Type B pancreatic cell (in vitro differentiated cells): ENCODE measurements at places on chromosomes 7 and 10.

DNA sequence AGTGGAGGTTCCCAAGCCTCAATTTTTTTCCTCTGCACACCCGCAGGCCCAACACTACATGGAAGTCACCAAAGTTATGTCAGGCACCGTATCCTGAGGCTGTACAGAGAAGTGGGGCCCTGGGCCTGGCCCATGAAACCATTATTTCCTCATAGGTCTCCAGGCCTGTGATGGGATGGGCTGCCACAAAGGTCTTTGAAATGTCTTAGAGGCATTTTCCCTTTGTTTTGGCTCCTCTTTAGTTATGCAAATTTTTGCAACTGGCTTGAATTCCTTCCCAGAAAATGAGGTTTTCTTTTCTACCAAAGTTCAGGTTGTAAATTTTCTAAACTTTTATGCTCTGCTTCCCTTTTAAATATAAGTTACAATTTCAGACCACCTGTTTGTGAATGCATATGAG, 365.2 kb downstream of the HGF start:
- DNase-seq = no peak

GRCh38 chr10:5450605-5451384, 38.4 kb downstream of the NET1 start:
- no peak for DNase-seq

DNA sequence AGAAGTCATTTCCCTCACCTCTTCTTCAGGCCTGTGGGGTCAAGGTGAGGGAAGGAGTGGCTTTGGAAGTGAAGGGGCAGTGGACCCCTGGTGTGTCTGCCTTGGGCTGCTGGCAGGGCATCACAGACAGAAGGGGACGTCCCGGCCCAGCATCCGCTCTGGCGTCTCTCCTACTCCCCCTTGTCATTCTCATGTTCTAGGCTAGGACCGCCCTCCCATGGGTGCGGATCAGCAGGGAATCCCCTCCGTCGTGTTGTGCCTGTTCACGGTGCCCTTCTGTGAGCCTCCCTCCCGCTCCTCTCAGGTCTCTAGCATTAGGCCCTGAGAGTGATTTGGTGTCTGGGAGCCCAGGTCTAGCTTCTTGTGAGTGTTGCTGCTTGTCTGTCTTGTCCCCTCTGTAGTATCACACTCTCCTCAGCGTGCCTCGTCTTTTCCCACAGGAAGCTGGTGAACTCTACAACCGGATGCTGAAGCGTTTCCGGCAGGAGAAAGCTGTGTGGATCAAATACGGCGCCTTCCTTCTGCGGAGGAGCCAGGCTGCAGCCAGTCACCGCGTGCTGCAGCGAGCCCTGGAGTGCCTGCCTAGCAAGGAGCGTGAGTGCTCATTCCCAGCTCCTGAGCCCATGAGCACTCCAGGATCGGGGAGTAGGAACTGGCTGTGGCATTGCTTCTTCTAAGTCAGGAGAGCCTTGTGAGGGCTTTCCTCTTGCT, 8.5 kb downstream of the CALHM2 start:
- no peak for DNase-seq

DNA sequence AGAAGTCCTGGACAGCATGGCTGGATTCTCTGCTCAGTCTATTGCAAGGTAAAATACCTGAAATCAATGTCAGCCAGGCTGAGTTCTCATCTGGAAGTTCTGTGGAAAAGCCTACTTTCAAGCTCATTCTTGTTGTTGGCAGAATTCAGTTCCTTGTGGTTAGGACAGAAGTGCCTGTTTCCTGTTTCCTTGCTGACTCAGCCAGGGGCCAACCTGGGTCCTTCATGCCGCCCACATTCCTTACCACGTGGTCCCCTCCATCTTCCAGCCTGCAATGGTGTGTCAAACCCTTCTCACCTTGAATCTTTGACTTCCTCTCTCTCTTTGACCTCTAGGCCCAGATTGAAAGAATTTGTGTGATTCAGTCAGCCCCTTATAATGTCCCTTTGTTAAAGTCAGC, 197.1 kb upstream of the STK17A start:
- no peak for DNase-seq

DNA sequence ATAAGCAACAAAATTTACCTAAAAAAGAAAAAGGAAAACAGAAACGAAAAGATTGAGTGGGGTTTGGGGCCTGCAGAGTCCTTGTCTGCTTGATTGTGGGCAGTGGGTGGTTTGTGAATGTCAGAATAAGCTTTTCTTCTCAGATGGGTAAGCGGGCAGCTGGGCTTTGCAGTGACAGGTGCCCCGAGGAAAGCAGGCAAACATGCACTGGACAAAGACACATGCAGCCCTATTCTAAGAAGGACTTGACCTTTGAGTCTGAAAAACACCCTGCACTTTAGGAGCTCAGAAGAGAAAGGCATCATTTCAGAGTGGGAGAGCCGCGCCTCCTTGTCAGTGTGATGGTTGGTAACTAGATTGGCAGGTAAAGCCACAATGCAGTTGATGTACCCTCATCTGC, 562.7 kb downstream of the PTPRN2 start:
- peak; percentile 18 for DNase-seq

DNA sequence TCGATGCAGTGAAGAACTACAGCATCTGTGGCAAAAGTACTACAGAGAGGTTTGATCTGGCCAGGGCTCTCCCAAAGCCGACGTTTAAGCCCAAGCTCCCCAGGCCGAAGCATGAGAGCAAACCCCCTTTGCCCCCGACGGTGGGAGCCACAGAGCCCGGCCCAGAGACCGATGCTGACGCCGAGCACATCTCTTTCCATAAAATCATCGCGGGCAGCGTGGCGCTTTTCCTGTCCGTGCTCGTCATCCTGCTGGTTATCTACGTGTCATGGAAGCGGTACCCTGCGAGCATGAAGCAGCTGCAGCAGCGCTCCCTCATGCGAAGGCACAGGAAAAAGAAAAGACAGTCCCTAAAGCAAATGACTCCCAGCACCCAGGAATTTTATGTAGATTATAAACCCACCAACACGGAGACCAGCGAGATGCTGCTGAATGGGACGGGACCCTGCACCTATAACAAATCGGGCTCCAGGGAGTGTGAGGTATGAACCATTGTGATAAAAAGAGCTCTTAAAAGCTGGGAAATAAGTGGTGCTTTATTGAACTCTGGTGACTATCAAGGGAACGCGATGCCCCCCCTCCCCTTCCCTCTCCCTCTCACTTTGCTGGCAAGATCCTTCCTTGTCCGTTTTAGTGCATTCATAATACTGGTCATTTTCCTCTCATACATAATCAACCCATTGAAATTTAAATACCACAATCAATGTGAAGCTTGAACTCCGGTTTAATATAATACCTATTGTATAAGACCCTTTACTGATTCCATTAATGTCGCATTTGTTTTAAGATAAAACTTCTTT, 2.3 kb downstream of the LRRTM3 start:
- DNase-seq = no peak

GRCh38 chr10:3624367-3624766, 160.6 kb downstream of the KLF6 start:
- no peak for DNase-seq

- DNase-seq = no peak
Measured at GRCh38 chr10:28738200-28738599, 60.9 kb downstream of the BAMBI start.

DNA sequence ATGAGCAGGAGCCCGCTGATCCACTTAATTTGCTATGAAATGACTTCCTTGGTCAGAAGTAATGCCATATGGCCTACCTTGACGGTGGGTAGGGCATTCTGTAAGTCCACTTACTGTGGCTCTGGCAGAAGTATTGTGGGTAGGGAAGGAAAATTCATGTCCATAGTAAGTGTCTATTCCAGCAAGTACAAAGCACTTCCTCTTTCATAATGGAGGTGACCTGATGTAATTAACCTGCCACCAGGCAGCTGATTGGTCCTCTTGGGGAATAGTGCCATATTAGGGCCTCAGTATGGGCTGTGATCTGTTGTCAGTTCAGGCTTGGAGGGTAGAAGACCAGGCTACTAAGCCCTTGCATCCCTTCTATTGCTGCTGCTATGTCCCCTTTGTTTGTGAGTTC, 103.9 kb downstream of the SLC37A3 start:
- no peak for DNase-seq

DNA sequence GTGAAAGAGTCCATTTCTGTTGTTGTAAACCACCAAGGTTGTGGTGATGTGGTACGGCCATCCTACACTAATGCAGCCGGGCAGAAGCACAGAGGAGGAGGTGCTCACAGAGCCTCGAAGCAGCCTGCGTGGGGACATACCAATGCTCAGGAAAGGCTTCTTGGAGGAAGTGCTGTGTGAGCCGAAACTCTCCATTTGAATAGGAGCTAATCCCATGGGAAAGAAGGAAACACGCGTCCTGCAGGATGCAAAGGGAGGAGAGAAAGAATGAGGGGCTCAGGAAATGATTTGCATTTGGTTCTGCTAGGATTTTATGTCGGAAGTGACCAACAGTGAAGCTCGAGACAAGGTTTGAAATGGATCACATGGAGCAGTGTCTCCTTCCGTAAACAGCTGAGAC, 477.9 kb upstream of the ANKRD30A start:
- DNase-seq = no peak

DNA sequence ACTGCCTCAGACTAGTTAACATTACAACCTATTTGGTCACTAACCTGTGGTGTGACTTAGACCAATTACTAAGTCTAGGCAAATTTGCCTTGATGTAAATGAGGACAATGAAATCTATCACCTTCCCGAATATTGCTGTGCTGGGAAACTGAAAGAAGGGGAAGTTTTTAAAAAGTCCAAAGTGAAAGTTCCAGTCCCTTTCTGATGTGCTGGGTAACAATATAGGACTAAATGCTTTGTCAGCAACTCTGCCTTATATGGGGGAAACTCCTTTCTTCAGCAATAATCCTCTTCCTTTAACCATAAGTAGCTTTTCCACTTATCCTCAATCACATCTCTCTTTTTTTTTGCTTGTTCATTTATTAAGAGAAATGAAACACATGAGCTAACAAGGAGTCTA, 3.9 kb downstream of the PIK3AP1 start:
- no peak for DNase-seq

DNA sequence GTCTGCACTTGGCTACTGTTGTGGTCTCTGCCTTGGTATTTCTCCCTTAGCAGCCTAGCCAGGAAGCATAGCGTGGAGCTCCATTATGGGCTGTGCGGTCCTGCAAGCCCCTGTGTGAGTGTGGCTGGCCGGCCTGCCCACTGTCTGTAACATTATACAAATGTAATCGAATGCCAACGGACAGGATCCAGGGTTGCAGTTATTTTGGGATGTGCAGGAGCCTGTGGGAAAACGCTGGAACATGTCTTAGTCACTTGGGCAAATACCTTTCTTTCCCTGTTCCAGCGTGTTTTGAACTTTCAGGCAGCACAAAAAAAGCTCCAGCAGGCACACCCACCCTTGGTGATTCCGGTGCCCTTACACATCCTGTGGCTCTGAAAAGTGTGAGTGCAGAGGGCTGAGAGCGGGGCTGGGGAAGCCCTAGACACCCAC, 29.5 kb downstream of the BAG3 start:
- DNase-seq = no peak

DNA sequence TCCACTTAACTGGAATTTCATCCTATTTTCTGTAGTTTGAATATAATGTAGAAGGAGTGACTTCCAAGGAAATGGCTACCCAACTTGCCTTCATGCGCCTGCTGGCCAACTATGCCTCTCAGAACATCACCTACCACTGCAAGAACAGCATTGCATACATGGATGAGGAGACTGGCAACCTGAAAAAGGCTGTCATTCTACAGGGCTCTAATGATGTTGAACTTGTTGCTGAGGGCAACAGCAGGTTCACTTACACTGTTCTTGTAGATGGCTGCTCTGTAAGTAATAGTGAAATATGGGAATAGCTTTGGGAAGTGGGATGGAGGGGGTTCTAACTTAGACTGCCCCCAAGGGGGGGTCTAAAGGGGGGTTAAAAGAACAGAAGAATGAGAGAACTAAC, 34.5 kb downstream of the COL1A2 start:
- no peak for DNase-seq

- DNase-seq = no peak
Measured at GRCh38 chr7:50190776-50191175, 97.7 kb upstream of the ZPBP start.

GRCh38 chr7:137025469-137026175, 157.2 kb downstream of the CHRM2 start:
- DNase-seq = no peak

- no peak for DNase-seq
Measured at GRCh38 chr10:567869-568268, 121.6 kb downstream of the DIP2C start.

GRCh38 chr7:33201821-33202220, 72.5 kb downstream of the BBS9 start:
- DNase-seq = no peak

DNA sequence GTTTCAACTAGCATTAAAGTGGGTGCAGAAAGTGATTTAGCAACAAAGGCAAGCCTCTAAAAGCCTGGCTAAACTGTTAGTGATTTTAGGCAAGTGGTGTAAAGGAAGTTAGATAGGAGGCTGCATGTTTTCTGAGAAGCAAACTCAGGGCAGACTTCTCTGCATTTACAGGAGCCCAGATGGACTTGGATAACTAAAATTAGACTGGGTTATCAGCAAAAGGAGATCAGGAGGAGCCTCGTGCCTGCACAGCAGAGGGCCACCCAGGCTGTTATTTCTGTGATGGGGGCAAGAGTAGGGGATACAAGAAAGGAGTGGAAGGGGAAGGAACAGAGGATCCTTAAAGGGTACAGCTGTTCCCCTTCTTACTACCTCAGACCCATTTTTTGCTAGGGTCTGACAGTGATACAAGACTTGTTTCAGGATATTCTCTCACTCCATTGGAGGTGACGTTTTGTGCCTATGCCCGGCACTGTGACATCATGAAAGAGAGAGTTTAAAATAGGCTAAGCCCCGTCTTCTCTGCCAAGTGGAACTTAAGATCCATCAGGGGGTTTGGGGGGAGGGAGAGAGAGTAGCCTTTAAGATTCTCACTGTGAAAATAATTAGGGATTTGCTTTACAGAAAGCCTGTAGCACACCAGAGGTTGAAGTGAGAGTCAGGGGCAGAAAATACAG, 49.6 kb upstream of the PDCD4 start:
- no peak for DNase-seq

DNA sequence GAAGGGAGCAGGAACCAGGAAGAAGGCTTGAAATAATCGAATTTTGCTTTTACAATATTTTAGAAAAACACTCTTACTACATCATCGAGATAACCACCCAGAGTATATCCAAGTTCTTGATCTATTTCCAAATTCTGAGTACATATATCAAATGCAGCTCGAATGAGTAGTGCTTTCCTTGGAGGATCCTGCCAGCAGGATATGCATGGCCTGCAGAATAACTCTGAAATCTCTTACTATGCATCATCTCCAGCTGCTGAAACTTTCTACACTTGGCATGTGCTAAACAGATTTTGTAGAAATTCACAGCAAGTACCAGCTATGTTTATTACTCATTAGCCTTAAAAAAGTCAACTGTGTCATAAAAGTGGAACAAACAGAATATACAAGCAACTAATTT, 44.0 kb upstream of the ANK3 start:
- DNase-seq = no peak

DNA sequence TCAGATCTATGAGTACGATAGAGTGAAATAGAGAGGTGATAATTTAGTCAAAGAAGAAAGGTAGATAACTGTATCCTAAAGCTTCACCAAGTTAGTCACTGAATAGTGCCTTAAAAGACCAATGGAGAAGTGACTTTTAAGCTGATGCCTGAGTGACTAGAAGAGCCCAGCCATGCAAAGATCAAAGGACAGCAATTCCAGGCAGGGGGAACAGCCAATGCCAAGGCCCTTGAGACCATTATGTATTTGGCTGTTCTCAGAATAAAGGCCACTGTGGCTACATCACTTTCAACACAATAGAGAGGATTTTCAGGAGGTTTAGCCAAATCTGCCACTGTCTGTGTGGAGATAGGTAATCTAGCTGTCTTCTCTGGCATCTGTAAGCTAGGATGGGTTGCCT, 17.8 kb downstream of the HDAC9 start:
- DNase-seq = no peak
